ENCODE measurements at places on chromosomes 7 and 10.

DNA sequence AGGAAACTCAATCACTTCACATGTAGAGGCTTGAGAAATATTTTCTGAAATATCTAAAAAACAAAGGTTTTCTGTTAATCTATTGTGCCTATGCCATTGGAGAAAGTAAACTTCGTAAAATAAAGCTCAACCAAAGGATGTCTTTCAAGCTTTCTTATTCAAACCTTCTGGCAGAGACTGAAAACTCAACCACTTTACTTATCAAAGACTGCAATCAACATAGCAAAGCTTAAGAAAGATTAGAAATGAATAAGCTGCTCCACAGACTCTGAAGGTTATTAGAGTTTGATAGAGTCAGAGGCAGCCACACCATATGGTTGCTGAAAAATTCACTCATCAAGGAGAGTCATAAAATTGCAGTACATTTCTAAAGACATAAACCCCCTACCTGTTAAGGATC is 245.8 kb upstream of the MEOX2 start:
- H3K27me3 ChIP-seq = no peaks in the 10 kb centered on the region
- no peak overlapping the region for H3K4me3 ChIP-seq
- no peaks in the 10 kb centered on the region for H3K36me3 ChIP-seq

- no peak overlapping the region for H3K4me3 ChIP-seq
- no peaks in the 10 kb centered on the region for H3K4me1 ChIP-seq
- H3K27ac ChIP-seq = no peak overlapping the region
- H3K27me3 ChIP-seq = no peaks in the 10 kb centered on the region
These were observed 220.1 kb downstream of the PPP1R3A start for GRCh38 chr7:113698556-113699220.

DNA sequence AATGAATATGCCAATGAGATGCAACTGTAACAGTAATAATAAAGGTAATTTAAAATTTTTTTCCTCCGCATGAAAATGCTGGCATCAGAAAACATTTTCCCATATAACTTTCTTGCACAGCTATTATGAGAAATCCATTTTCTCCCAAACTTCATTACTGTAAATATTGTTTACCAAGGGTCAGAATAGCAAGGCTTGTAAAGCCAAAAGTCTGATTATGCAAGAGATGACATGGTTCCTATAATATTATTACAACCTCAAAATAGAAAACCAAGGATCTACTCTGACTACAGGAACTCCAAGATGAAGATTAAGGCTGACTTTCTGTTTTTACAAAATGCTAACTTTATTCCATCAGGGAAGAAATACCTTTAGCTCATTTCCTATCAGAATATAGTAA is 162.7 kb upstream of the CDK1 start:
- DNase-seq = no peak
- no peaks in the 10 kb centered on the region for H3K4me1 ChIP-seq

GRCh38 chr7:46288010-46288409 is 366.9 kb upstream of the IGFBP3 start:
- H3K27me3 ChIP-seq = no peaks in the 10 kb centered on the region
- no peak overlapping the region for H3K4me3 ChIP-seq
- no peak overlapping the region for H3K27ac ChIP-seq
- H3K36me3 ChIP-seq = no peaks in the 10 kb centered on the region
- no peaks in the 10 kb centered on the region for H3K4me1 ChIP-seq

DNA sequence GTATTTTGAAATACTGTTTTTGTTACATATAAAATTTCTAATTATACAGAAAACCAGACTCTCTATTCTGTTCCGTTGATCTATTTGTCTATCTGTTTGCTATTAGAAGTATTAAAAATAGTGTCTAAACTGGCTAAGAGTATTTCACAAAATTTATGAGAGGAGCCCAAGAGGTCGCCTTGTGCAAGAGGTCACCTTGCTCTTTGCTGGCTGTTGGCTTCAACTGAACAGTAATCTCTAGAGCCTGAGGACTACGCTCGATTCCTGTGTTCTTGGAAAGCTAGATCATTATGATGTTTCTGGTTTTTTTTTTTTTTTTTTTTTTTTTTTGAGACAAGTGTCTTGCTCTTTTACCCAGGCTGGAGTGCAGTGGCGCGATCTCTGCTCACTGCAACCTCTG is 428.6 kb downstream of the LRMDA start:
- H3K4me3 ChIP-seq = no peak overlapping the region
- no peaks in the 10 kb centered on the region for H3K4me1 ChIP-seq
- H3K36me3 ChIP-seq = no peaks in the 10 kb centered on the region
- no peaks in the 10 kb centered on the region for H3K27me3 ChIP-seq

- H3K27me3 ChIP-seq = no peaks in the 10 kb centered on the region
- no peak overlapping the region for H3K4me3 ChIP-seq
- no peak for DNase-seq
- no peaks in the 10 kb centered on the region for H3K4me1 ChIP-seq
- no peak overlapping the region for H3K27ac ChIP-seq
These were observed 18.5 kb downstream of the MYH16 start for GRCh38 chr7:99290980-99291607.

DNA sequence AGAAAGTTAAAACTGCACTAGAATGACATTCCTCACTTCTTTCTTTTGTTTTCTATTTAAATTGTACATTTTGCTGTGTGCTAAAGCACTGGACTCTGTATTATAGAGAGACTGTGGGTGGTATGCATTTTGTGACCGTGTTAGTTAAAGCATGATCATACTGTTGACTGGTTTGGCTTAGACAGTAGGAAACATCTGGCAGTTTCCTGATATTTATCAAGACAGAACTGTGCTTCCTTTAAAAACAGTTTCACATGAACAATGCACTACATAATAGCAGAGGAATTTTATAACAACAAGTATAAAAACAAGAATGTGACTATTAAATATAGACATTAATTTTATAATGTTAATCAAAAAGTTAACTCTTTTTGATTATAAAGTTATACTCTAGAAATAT is 23.1 kb downstream of the GNG11 start:
- no peaks in the 10 kb centered on the region for H3K27me3 ChIP-seq
- H3K27ac ChIP-seq = no peak overlapping the region
- H3K4me1 ChIP-seq = no peaks in the 10 kb centered on the region
- no peak for DNase-seq

DNA sequence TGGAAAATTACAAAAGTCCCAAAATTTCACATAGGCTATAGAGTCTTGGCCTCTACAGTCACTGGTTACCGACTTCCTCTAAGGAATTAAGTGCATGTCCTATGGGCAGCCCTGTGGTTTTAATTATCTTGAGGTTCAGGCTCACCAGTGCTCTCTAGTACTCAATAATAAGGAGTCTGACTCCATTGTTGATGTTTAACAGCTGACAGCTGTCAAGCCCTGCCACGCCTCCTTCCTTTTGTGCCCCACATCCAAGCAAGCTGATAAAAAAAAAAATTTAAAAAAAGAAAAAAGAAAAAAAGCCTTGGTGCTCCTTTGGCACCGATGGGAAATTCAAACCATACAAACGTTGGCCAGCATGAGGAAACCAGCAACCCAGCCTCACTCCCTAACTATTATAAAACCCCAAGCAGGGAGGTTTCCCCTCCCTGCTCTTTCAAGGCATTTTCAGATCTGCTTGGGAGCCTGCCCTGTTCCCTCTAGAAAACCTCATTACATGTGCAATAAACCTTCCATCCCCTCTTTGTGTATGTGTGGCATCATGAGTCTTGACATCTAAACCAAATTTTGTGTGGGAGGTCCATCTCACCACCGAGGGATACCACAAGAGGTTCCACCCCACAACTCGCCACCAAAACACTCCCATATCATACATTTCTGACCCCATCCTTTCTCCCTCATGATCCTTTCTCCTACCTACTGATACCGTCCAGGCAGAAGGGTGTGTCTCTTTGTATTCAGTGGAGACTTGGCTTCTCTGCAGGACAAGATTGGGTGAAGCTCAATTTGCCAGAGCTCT is 70.9 kb upstream of the CCDC71L start:
- H3K27me3 ChIP-seq = no peaks in the 10 kb centered on the region
- no peaks in the 10 kb centered on the region for H3K36me3 ChIP-seq
- no peak for DNase-seq
- no peak overlapping the region for H3K27ac ChIP-seq
- peaks cover 9% of the 10 kb centered on the region for H3K4me1 ChIP-seq
